ENCODE measurements at places on chromosomes 1 and 21.

DNA sequence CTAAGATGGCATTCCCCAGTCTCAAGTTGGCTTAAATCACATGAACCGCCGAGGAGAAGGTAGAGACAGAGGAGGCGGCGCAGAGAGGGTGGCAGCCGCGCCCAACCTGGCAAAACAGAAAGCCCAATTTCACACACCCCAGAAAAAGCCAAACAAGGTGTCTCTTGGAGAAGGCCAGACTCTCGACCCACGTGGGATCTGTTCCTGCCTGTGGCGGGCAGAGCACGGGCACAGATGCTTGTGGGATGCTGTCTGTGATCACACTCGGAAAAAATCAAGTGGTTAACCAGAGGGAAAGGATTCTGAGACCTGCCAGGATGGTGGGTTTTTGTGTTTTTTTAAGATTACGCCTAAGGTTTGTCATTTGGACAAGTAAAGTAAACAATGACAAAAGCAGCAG is 80.7 kb downstream of the MRPL37 start:
- no peak for DNase-seq

DNA sequence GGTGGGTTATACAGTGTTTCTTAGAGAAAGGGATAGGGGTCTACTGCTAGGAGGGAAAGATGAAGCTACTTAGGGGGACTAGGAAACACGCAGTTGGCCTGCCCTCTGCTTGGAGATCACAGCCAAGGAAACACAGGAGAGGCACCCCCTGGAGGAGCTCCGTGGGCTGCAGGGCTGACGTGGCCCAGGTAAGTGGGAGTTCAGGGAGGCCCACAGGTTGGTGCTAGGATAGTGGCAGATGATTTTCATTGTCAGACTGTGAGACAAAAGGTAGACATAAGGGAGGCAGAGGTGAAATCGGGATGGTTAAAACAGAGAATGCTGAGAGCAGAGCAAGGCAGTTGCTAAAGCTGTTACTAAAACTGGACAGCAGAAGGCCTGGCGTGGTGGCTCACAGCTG is 463.0 kb downstream of the DSCAM start:
- no peak for DNase-seq

DNA sequence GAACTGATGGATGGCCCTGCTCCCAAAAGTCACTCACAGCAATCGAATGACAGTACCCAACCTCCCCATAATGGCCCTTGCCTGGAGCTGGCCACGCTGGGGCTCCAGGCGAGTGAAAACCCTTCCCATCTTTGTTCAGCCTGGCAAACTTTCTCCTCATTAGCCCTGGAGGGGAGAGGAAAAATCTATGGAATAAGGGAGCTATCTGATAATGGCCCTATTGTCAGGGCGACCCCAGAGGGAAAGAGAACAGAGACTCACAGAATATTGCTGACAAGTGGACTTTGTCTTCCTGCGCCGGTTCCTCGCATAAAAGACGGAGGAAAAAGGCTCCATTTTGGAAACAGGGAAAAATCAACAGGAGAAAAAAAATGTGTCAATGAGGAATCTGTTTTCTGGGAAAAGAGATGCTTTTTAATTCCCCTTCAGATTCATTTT is 13.0 kb upstream of the ARHGEF16 start:
- DNase-seq, result no peak

- DNase-seq, result peak; percentile 26
These were observed 30.6 kb upstream of the LRRC3 start for GRCh38 chr21:44424608-44425306.

GRCh38 chr21:37551331-37551992 is 184.9 kb downstream of the DYRK1A start:
- DNase-seq, result no peak

DNA sequence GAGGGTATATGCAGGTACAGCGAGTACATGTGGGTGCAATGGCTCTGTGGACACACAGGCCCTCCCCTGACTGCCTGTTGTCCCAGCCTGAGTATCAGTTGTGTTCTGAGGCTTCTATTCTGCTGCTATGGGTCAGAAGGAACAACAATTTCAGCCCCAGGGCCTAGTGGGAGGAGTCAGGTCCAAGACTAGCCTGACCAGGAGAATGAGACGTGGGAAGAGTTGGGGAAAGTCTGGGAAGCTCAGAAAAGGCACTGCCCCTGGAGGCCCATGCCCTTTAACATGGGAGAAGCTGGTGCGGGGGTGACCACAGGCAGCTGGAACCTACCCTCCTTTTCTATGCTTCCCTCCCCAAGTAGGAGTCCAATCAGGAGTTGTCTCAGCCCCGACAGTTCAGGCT is 7.7 kb downstream of the IGSF8 start:
- no peak for DNase-seq

DNA sequence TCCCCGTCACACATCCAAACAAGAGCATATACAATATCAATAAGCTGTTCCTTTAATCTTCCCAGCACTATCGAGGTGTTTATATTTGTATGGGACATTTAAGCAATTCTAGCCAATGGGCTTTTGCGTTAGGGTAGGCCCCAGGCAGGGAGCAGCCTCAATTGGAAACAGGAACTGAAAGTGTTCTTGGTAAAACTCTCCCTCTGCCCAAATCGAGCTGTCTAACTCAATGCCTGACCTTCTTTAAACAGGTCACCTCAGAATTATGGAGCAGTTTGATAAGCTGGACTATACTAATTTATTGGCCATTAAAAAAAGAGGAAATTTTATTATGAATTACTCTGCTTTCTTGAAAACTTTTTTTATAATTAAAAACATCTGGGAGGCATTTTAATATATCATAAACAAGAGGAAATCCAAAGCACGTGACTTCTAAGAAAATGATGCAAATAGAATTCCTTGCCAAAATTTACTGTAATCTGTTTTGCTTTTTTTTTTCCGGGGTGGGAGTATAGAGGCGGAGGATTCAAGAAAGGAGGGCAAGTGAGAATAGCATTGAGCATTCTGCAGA is 498.1 kb downstream of the LMO4 start:
- no peak for DNase-seq

DNA sequence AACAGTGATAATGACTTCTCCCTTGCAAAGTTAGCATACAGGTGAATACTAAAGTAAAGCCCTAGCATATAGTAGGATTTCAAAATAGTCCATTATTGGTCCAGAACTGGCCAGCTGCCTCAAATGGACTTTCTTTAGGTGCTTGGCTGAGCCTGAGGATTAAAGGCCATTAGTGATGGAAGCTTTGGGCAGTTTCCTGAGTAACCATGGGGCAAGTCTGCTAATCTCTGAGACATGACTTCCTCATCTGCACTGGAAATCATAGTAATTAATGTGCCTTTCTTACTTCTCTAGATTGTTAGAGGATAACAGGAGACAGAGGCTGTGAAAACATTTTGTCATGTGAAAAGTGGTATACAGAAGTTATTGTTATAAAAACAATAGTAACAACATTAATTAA is 156.5 kb upstream of the UBE2U start:
- no peak for DNase-seq

DNA sequence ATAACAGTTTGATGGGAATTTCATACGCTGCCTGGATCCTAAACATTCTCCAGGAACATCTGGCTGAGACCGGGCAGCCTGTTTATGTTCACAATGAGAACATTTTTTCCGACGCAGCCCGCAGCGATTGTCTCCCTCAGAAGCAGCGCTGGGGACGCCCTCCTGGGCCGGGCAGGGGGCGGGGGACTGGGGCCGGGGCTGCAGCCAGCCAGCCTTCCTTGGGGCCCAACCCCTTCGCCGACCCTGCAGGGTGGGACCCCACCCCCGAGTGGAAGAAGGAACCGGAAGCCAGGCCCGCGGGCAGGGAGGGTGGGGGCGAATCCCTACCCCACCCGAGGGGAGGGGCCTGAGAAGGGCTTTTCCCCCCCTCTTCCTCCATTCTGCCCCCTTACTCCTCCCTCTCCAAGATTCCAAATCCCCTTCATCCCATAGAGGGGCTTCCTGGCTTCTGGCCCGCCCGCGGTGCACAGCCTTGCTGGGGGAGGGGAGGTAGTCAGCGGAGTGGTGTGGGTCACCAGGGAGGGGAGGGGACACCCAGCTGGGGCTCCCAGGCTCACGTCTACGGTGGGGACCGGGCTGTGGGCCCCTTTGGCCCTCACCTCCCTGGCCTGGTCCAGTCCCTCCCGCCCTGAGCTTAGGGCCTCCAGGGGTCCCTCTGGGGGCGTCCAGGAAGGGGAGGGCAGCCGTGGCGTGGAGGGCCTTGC is 60.6 kb downstream of the WNT9A start:
- DNase-seq, result peak; percentile 57

- no peak for DNase-seq
These were observed 98.6 kb upstream of the ZNF644 start for GRCh38 chr1:91120421-91120820.

DNA sequence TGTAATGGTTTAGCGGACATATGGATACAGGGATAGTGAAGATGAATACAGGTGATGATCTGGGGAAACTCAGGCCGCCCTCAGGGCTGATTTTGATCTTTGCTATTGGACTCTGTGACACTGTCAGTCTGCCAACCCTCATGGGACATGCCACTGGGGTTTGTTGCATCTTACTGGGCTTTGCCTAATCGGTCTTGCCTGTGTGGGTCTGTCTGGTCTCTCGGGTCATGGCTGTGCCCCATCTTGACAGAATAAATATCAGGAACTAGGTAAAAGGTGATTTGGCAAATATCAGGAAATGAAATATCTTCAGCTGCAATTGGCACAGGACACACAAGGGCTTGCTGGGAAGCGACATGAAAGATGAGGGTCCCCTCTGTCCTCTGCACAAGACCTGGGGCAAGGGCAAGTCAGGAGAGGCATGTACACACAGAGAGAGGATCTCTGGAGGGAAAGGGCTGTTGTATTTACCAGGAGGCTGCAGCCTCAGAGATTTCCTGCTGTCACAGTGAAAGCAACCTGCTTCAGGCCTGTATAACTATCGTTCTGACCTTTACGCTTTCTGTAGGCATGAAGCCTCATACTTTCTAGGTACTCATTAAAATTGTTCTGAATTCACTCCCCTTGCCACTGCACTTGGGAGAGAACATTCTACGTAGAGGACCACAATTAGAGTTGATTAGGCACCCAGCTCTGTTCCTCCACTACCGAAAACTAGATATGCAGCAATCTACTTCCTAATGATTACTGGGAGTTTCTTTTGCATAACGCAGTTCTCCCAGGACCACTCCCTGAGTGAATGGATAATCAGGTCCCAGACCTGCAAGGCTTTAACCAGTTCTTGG is 52.0 kb upstream of the GADD45A start:
- no peak for DNase-seq

GRCh38 chr21:27776925-27777553 is 810.2 kb upstream of the ADAMTS5 start:
- no peak for DNase-seq

DNA sequence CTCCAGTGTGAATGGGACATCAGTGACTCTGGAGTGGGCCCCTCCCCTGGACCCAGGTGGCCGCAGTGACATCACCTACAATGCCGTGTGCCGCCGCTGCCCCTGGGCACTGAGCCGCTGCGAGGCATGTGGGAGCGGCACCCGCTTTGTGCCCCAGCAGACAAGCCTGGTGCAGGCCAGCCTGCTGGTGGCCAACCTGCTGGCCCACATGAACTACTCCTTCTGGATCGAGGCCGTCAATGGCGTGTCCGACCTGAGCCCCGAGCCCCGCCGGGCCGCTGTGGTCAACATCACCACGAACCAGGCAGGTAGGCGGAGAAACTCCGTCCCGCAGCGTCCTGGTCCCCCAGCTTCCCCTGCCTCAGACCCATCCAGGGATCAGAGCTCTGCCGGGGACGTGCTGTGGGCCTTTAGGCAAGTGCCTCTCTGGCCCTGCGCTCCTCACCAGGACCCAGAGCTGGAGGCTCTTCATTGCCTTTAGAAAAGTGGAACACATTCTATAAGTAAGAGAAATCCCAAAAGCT is 25.7 kb downstream of the EPHA8 start:
- DNase-seq, result no peak

- no peak for DNase-seq
These were observed 28.0 kb upstream of the KAZN start for GRCh38 chr1:14570514-14570913.

DNA sequence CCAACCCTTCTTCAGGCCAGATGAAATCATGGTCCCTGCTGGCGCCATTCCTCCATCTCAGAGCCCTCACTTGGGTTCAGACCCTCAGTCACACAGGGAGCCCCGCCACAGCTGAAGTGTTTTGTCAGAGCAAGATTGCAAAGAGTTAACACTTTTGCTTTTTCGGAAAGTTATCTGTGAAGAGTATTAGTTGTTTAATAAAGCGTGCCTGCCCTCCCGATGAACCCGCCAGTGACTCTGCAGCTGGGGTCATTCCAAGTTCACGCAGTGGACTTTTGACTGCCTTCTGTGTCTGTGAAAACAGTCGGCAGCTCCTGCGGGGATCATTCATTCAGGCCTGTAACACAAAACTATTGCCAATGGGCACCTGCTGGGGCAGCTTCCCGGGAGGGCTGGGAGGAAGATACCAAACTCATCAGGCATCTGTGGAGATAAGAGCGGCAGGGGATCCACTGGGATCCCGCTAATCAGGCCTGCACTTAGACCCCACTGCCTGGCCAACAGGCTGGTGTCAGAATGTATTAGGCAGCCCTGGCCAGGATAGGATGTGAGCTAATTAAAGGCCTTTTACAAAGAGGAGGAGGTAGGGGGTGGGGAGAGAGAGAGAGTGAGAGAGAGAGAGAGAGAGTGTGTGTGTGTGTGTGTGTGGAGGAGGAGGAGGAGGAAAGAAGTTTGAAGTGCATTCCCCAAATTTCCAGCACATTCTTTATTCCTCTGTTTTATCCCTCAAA is 184.5 kb downstream of the DHRS3 start:
- peak; percentile 33 for DNase-seq

- DNase-seq, result no peak
These were observed 153.0 kb downstream of the KCTD3 start for GRCh38 chr1:215720126-215720525.

DNA sequence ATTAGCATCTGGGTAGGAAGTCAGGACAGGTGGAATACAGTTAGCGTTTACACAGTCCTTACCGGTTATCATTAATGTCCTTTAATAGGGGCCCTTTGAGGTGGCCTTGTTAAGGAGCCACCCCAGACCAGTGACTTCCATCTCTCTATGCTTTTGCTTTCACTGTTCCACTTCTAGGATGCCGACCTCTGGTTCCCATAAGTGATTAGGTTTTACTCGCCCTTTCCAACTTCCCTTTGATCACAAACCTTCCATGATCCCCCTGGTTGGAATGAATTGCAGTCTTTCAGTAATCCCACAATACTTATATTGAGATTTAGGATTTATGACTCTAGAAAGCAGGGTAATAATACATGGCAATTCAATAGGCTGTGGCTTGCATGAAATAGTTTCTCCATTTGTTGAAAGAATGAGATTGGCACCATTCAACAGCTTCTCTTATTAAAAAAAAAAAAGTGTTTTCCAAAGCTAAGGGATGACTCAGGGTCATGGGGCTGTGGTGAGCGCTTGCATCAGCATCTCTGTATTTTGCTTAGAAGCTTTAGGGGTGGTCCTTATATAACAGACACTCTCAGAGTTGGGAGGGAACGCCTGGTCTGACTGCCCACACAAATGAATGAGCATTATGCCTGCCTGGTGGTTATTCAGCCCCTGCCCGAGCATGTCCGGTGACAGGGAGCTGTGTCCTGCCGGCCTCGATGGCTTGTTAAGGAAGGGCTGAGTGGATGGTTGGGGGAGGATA is 110.5 kb downstream of the CNIH3 start:
- no peak for DNase-seq

DNA sequence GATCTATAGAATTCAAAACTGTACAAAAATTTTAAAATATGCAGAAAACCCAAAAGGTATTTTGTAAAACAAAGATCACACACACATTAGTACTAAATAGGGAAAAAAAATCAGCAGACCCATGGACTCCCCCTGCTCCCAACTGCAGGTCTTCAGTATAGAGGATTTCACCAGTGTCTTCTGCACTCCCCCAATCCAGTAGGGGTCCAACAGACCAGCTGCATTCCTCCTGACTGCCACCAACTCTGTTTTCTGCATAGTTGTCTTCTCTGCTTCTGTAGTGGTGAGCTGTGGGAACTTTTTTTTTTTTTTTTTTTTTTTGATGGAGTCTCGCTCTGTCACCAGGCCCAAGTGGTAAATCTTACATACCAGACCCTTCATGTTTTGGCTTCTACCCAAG is 21.9 kb downstream of the CLCA2 start:
- no peak for DNase-seq

Data from H9 (cell line).